ENCODE measurements at places on chromosomes 6 and 20. TPM values are rescaled to one million over a fixed set of nuclear protein-coding genes. Genes with fewer than 3 reads are reported as not detected.

- H3K4me3 ChIP-seq, result no peak overlapping the region
- H3K4me1 ChIP-seq, result no peaks in the 10 kb centered on the region
- H3K27me3 ChIP-seq, result no peaks in the 10 kb centered on the region
- no peaks in the 10 kb centered on the region for H3K36me3 ChIP-seq
- DNase-seq, result peak; percentile 55
Measured at GRCh38 chr6:38997128-38997761, 51.3 kb upstream of the GLP1R start.

- no peak for DNase-seq
- H3K36me3 ChIP-seq, result no peaks in the 10 kb centered on the region
- peaks cover 3% of the 10 kb centered on the region for H3K27me3 ChIP-seq
- no peak overlapping the region for H3K4me3 ChIP-seq
Measured at GRCh38 chr6:130744576-130745366, 82.4 kb upstream of the SMLR1 start.

GRCh38 chr6:113888493-113888892 lies 31.3 kb downstream of the MARCKS start:
- H3K36me3 ChIP-seq, result no peaks in the 10 kb centered on the region
- no peak overlapping the region for H3K4me3 ChIP-seq
- H3K27ac ChIP-seq, result no peak overlapping the region
- no peaks in the 10 kb centered on the region for H3K27me3 ChIP-seq

GRCh38 chr20:63006540-63007359 lies at the start of gene BHLHE23:
Gene BHLHE23 (minus strand): TSS chr20:63006964. CDS start chr20:63006774, 190 bp downstream.
- DNase-seq, result no peak
- H3K36me3 ChIP-seq, result no peaks in the 10 kb centered on the region
- H3K4me3 ChIP-seq, result no peak within 1 kb of the TSS

DNA sequence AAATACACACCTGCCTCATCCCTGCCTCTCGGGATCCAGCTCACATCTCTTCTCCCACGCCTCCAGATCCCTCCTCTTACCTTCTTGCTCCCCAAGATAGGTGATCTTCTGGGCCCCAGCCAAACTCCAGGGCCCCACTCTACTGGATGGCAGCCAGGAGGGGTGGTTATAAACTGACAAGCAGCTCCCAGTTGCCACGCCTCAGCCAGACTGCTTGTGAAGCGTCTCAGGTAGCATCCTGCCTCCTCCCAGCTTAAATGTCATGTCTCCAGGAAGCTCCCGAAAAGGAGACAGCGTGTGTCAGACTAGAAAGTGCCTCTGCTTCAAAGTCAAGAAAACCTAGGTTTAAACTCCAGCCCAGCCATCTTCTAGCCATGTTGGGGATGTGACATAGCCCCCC lies 114.1 kb downstream of the LRFN2 start:
- no peak overlapping the region for H3K4me3 ChIP-seq
- DNase-seq, result no peak
- no peak overlapping the region for H3K27ac ChIP-seq

DNA sequence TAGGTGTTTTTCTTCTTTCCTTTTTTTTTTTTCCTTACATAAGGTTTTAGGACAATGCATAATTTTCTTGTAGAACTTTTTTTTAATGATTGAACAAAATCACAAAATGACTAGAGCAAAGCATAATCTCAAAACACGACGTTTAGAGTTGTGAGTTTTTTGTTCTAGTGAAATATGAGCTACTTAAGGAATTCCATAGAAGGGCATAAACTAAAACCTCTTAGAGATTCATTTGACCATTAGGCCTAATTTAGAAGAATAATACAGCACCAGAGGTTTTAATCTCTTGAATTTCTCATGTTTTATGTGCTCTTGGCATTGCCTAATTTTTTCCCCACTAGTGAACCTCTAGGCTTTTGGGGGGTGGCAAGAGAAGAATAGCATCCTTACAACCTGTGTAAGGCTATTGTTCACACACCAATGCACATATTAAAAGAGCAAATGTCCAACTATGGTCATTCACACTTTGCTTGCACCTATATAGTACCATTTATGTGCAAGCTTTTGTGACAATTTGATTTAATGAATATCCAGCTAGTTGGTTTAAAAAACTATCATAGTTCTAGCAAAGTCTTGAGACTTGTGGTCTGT lies 44.6 kb downstream of the HMGN3 start:
- H3K27me3 ChIP-seq, result peaks cover 3% of the 10 kb centered on the region
- no peaks in the 10 kb centered on the region for H3K4me1 ChIP-seq
- no peak overlapping the region for H3K27ac ChIP-seq
- no peak for DNase-seq
- no peak overlapping the region for H3K4me3 ChIP-seq

GRCh38 chr20:13995086-13995665 lies at the start of gene MACROD2:
Gene MACROD2 (plus strand): TSS chr20:13995516.
- no peak within 1 kb of the TSS for H3K27ac ChIP-seq
- peak within 1 kb of the TSS; percentile 64 for H3K4me3 ChIP-seq
- no peaks in the 10 kb centered on the region for H3K36me3 ChIP-seq
- H3K4me1 ChIP-seq, result no peaks in the 10 kb centered on the region
- DNase-seq, result peak; percentile 95

DNA sequence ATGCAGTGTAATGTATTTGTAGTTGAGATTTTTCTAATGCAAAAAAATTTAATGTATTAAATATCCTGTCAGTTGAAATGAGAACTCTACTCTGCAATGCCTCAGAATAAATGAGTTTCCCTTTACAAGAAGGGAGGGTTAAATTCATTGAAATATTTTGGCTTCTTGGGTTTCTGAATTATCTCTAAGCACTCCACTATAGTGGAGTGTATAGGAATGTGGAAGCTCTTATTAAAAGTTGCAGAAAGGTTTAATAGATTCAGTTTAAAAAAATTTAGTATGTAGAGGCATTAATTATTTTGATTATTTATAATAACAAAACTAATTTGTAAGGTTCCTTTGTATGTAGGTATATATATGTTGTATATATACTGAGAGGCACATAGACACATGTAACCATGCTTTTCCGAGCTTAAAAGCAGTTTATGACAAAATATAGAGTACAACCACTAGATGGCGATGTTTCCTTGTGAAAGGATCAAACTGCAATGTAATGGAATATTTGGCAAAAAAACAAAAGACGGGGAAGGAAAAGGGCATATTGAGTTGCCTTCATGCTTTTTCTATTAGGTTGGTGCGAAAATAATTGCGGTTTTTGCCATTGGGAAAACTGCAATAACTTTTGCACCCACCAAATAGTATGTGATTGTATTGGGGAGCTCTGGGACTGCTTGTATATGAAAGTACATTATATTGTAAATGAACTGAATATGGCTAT lies 144.2 kb downstream of the MYO6 start:
- no peaks in the 10 kb centered on the region for H3K27me3 ChIP-seq
- no peak overlapping the region for H3K27ac ChIP-seq

- H3K4me3 ChIP-seq, result no peak overlapping the region
- no peaks in the 10 kb centered on the region for H3K27me3 ChIP-seq
- H3K4me1 ChIP-seq, result no peaks in the 10 kb centered on the region
- no peak overlapping the region for H3K27ac ChIP-seq
Measured at GRCh38 chr6:68730291-68731054, 95.4 kb downstream of the ADGRB3 start.

GRCh38 chr6:28758046-28758817 lies 165.6 kb downstream of the TRIM27 start:
- H3K27me3 ChIP-seq, result no peaks in the 10 kb centered on the region
- no peak for DNase-seq
- H3K4me3 ChIP-seq, result no peak overlapping the region
- H3K27ac ChIP-seq, result no peak overlapping the region
- no peaks in the 10 kb centered on the region for H3K4me1 ChIP-seq

DNA sequence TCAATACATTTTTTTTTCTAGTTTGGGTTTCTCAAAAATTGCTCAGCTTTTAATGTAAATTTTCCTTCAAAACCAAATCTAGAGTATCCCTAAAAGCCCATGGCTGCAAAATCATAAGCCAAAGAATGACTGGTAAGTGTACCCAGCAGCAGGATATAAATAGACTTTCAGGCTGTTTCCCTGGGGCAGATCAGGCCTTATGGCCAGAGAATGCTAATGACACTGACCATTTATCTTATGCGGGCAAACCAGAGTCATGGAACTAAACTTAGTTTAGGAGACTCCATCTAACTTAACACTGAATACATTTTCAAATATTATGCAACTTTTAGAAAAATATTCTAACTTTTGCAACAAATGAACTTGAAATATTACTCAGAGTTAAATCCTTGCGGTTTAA lies 7.4 kb downstream of the OSER1 start:
- H3K27me3 ChIP-seq, result no peaks in the 10 kb centered on the region
- H3K4me1 ChIP-seq, result peaks cover 44% of the 10 kb centered on the region
- no peak overlapping the region for H3K4me3 ChIP-seq
- peak overlapping the region; percentile 46 for H3K27ac ChIP-seq

GRCh38 chr6:117138920-117139319 lies 126.4 kb upstream of the VGLL2 start:
- H3K27ac ChIP-seq, result no peak overlapping the region
- H3K27me3 ChIP-seq, result no peaks in the 10 kb centered on the region
- H3K4me1 ChIP-seq, result no peaks in the 10 kb centered on the region
- no peak for DNase-seq
- no peaks in the 10 kb centered on the region for H3K36me3 ChIP-seq

DNA sequence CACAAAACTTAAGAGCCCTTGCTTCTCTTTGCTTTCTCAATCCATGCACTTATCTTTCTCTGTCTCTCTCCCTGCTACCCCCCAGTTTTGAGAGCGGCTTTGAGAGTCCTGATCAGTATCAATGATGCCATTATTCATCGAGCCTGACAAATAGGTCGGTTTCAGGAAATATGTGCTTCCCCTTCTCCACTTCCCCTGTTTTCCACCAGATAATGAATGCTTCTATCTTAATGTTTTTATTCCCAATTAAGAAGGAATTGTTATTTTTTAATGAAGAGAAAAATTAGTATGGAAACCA lies 117.7 kb downstream of the KIF13A start:
- H3K27ac ChIP-seq, result no peak overlapping the region
- H3K4me1 ChIP-seq, result peaks cover 59% of the 10 kb centered on the region
- no peak for DNase-seq

- no peaks in the 10 kb centered on the region for H3K4me1 ChIP-seq
- peak; percentile 61 for DNase-seq
- no peaks in the 10 kb centered on the region for H3K36me3 ChIP-seq
- no peak overlapping the region for H3K4me3 ChIP-seq
Measured at GRCh38 chr6:41653691-41654090, 15.4 kb downstream of the MDFI start.

DNA sequence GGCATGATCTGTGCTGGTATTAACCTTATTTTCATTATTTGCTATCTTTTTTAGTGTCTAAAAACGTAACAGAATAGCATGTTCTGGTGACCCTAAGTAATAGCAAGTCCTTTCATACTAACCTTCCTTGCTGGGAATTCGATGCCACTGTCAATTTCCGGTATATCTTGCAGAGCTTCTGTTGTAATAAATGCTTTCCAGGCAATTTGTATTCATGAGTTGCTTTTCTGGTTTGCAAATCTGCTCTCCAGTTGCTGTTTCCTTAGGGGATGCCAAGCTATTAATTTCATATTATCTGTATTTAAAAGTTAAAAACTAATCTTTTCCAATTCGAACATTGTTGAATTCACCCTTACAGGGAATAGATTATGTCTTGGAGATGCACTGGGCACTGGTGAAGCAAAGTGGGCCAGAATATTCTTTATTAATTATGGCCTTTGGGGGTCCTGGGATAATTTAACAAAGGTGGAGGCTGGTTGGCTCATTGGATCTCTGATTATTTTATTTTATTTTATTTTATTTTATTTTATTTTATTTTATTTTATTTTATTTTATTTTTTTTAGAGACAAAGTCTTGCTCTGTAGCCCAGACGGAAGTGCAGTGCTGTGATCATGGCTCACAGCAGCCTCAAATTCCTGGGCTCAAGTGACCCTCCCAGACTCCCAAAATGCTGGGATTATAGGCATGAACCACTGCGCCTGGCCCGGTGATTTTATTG lies 123.6 kb upstream of the GLP1R start:
- H3K27me3 ChIP-seq, result no peaks in the 10 kb centered on the region
- no peak for DNase-seq
- H3K4me3 ChIP-seq, result no peak overlapping the region
- no peaks in the 10 kb centered on the region for H3K36me3 ChIP-seq
- no peak overlapping the region for H3K27ac ChIP-seq

DNA sequence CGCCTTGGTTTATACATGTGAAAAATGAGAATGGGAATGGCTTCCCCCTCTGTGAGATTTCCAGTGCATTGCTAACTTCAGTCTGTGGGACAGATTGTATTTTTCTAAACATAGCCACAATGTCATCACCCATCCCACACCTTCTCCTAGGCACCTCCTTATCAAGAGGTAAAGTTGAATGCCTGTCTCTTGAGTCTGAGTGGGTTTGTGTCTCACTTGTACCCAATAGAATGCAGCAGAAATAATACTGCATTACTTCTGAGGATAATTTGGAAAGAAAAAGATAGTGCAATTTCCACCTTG lies 27.9 kb downstream of the RIN2 start:
- H3K4me3 ChIP-seq, result no peak overlapping the region
- no peaks in the 10 kb centered on the region for H3K36me3 ChIP-seq
- peak overlapping the region; percentile 89 for H3K27ac ChIP-seq
- peaks cover 34% of the 10 kb centered on the region for H3K4me1 ChIP-seq
- no peak for DNase-seq

DNA sequence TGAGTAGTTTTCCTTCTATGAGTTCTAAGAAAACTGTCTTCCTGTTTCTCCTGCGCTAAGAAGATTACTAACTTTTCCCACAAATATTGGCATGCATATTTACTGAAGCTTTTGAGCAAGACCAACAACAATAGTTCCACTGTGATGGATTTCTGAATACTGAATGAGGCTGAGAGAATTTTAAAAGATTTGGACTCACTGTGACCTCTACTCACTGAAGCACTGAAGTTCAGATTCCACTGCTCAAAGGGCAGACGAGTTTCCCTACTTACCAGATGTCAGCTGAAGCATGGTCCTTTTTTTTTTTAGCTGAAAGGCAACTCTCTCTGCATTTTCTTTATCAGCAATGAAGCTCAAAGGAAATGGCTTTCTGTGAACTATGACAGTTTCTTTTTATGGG lies 718.5 kb downstream of the RFPL4B start:
- no peak for DNase-seq
- H3K4me1 ChIP-seq, result peaks cover 37% of the 10 kb centered on the region
- H3K36me3 ChIP-seq, result no peaks in the 10 kb centered on the region
- peak overlapping the region; percentile 73 for H3K27ac ChIP-seq

DNA sequence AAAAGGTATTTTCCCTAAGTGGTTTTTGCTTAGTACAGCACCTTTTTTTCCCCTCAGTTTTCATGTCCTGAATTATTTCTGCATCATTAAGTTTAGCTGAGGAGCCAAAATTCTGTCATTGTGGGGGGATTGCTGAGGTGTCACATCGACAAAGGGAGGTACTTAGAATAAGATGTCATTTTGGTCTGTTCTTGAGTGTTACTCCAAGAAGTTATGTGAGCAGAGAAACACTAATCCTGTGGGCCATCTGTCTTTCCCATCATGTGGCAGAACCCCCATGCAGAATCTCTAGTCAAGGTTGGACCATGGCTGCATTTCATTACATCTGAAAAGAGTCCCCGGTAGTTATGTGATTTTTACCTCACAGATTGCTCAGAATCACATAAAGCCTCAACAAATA lies 167.8 kb upstream of the CENPW start:
- H3K36me3 ChIP-seq, result no peaks in the 10 kb centered on the region
- no peaks in the 10 kb centered on the region for H3K27me3 ChIP-seq
- no peak overlapping the region for H3K4me3 ChIP-seq
- no peak overlapping the region for H3K27ac ChIP-seq

- H3K27me3 ChIP-seq, result no peaks in the 10 kb centered on the region
- H3K4me3 ChIP-seq, result no peak overlapping the region
- H3K4me1 ChIP-seq, result peaks cover 6% of the 10 kb centered on the region
- peak; percentile 62 for DNase-seq
- no peak overlapping the region for H3K27ac ChIP-seq
- no peaks in the 10 kb centered on the region for H3K36me3 ChIP-seq
Measured at GRCh38 chr20:24149175-24149574, 160.6 kb upstream of the GGTLC1 start.

The MLN gene
- not detected for total RNA-seq

The SEMG1 gene
- total RNA-seq, result not detected

The SUMO4 gene
- total RNA-seq, result 3.6 TPM

The CEP85L gene
- 15.2 TPM for total RNA-seq

The LAMA5 gene
- 2.2 TPM for total RNA-seq

The CFB gene
- 26.8 TPM for total RNA-seq

The HLA-DRB1 gene
- 1.1 TPM for total RNA-seq

Data from osteoblast (primary cell).